Left colon (tissue), 2 donors: ENCODE measurements at places on chromosomes 2 and 18. TPM values are rescaled to one million over a fixed set of nuclear protein-coding genes. Genes with fewer than 3 reads are reported as not detected.

GRCh38 chr2:110770959-110771431 is 38.6 kb downstream of the ACOXL start:
- no peak for DNase-seq

DNA sequence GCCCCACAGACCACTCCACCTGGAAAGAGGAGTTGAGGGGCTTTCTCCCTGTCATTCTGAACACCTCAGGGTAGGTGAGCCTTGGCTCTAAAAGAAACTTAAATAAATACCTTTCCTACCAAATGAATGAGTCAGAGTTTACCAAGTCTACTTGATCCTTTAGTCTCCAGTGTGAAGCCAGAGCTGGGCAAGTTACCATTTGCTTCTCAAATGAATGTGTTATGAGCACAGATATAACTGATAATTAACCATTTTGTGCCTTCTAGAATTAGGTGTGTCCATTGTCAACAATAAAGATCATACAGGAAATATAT is 347.7 kb downstream of the KIAA1328 start:
- no peak for DNase-seq

DNA sequence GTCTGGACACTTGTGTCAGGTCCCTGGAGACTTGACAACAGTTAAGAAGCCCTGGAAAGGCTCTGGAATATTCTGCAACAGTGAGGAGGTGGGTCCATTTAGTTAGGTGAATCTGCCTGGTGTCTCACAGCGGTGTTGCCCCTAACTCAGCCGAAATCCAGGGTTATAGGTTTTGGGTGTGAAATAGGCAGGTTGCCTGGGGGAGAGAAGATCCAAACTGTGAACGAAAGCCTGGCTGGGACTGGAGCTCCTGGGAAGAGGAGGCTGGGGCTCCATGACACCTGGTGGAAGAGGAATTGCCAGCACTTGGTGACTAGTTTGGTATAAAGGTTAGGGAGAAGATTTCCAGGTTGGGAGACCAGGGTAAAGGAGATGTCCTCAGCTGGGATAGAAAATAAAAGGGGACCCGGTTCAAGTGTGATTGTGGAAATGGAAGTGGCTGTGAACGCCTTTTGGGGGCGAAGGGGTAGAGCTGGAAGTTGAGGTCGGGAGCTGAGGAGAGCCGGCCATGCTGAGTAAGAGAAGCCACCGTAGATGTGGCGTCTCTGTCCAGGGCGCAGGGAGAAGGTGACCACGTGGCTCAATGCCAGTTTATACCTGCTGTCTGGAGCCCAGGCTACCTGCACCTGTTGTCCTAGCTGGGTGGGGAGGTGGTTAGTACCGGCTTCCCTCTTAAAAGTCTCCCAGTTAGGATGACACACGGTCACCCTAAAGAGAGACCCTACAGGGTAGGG is 3.0 kb upstream of the GAREM2 start:
- DNase-seq, result no peak

DNA sequence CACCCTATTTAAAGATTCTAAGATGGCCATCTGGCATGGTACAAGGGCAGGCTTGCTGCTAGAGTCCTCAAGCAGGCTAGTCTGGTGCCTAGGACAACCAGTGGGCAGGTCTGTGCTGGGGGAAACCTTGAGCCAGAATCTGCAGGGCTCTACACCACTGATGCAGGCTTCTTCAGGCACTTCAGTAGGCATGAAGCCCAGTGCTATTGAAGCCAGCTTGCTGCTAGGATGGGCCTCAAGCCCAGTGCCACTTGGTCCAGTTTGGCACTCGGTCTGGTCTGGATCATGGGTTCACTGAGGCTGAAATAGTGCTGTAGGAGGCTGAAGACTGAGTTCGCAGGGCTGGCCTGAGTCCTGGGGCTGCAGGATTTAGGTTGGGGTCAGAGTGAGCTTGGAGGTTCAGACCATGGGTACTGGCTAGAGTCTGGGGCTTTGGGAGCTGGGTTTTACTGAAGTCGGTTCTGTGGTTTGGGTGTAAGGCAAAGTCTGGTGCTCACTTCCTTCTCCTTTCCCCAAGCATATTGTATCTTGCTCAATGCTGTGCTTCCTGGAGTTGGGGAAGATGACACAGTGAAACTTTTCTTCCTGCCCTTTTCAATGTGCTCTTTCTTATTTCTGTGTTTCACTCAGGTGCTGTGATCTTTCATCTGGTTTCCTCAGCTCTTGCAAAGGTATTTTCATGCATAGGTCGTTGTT is 41.2 kb downstream of the SP100 start:
- DNase-seq, result no peak

SLC38A11 gene
- 5.7 TPM for total RNA-seq

DNA sequence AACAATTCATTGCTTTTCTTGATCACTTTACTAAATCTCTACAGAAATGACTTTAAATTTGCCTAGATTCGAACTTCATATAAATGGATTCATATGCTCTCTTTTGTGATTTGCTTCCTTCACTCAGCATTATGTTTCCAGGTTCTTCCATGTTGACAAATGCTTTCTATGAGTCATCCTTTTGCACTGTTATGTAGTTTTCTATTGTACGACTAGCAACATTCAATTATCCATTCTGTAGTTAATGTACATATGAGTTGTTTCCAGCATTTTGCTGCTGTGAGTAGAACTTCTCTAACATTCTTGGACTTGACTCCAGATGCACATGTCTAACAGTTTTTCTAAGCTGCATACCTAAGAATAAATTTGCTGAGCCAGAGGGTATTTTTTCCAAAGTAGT is 66.5 kb upstream of the NEUROD1 start:
- DNase-seq, result no peak

GRCh38 chr2:186561467-186562208 is 28.2 kb upstream of the ITGAV start:
- DNase-seq, result no peak

ST6GAL2 gene
- 1.8 TPM for total RNA-seq
